Thyroid gland (tissue), 4 donors: ENCODE measurements at places on chromosomes 2 and 18. TPM values are rescaled to one million over a fixed set of nuclear protein-coding genes. Genes with fewer than 3 reads are reported as not detected.

Gene ACVR2A
- 18.4 TPM for total RNA-seq

GRCh38 chr2:54274781-54275242, 18.8 kb upstream of the TSPYL6 start:
- H3K27me3 ChIP-seq = no peaks in the 10 kb centered on the region
- H3K27ac ChIP-seq = no peak overlapping the region
- no peak overlapping the region for H3K4me3 ChIP-seq
- no peaks in the 10 kb centered on the region for H3K36me3 ChIP-seq
- DNase-seq = no peak

Gene RFX8
- total RNA-seq = not detected

DNA sequence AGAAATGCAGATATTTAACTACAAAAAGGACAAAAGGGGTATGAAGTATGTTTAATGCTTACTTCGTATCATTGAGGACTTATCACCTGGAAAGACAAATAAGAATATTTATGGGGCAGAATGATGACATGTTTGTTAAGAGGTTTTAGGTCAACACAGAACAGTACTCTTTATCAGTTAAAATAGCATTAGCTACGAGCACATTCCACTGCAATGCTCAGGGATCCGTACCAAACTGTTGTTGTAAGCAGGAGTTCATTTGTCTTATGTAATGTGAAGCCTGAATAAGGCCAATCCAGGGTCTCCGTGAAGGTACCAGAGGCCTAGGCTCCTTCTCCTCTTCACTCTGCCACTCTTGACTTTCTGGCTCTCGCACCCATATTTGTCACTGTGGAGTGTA, 465.7 kb upstream of the NRP2 start:
- no peak overlapping the region for H3K27ac ChIP-seq
- H3K36me3 ChIP-seq = no peaks in the 10 kb centered on the region
- no peak overlapping the region for H3K4me3 ChIP-seq
- no peaks in the 10 kb centered on the region for H3K4me1 ChIP-seq

- H3K27ac ChIP-seq = no peak overlapping the region
- H3K4me3 ChIP-seq = no peak overlapping the region
- no peaks in the 10 kb centered on the region for H3K36me3 ChIP-seq
- H3K4me1 ChIP-seq = peaks cover 22% of the 10 kb centered on the region
Measured at GRCh38 chr18:36415625-36416024, 118.1 kb downstream of the FHOD3 start.

DNA sequence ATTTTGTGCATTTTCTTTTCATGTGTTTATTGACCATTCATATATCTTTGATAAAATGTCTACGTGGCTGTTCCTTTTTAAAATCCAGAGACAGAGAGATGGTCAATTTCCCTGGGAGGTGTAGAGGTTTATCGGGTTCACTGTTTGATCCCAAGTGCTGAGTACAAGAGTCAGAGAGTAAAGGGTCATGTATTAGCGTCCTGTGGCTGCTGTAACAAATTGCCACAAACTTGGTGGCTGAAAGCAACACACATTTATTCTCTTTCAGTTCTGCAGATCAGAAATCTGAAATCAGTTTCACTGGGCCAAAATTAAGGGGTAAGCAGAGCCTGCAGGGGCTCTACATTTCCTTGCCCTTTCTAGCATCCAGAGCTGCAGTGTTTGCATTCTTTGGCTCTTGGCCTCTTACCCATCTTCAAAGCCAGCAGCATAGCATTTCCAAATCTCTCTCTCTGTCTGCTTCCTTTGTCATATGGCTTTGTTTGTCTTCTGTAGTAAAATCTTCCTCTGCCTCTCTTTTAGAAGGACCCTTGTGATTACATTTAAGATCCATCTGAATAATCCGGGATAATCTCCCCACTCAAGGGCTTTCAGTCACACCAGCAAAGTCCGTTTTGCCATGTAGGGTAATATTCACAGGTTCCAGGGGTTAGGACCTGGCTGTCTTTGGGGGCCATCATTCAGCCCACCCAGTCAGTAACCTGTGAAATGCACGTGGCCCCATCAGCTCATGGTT, 49.9 kb downstream of the TMEM17 start:
- H3K36me3 ChIP-seq = no peaks in the 10 kb centered on the region
- H3K4me1 ChIP-seq = no peaks in the 10 kb centered on the region
- no peak for DNase-seq
- H3K27ac ChIP-seq = no peak overlapping the region
- H3K4me3 ChIP-seq = no peak overlapping the region
- H3K27me3 ChIP-seq = no peaks in the 10 kb centered on the region

GRCh38 chr2:188047735-188048134, 243.9 kb upstream of the GULP1 start:
- no peaks in the 10 kb centered on the region for H3K36me3 ChIP-seq
- no peak overlapping the region for H3K4me3 ChIP-seq
- H3K27ac ChIP-seq = no peak overlapping the region
- no peaks in the 10 kb centered on the region for H3K4me1 ChIP-seq
- no peak for DNase-seq
- H3K27me3 ChIP-seq = no peaks in the 10 kb centered on the region
